ENCODE measurements at places on chromosomes 1 and 21.
A peak's percentile ranks its signal among the peaks of the same experiment; 100 is the strongest.

- DNase-seq = no peak
Measured at GRCh38 chr21:42094811-42095210, 23.7 kb downstream of the UMODL1 start.

DNA sequence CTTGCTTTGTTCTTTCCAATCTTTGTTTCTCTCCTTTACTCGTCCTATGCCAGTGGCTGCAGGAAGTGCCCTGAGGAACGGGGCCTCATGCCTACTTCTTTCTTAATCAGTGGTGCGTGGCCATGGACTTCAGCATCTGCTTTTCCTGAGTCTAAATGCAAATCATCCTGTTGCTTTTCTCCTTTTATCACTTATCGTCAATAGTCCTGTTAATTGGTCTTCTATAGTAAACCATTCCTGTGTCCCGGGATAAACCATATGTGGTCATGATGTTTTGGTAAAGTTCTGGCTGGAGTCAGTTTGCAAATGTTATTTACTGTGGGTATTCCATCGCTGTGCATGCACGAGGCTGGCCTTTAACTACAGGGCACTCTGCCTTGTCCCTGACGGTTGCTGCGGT is 47.5 kb downstream of the AGPAT3 start:
- no peak for DNase-seq

DNA sequence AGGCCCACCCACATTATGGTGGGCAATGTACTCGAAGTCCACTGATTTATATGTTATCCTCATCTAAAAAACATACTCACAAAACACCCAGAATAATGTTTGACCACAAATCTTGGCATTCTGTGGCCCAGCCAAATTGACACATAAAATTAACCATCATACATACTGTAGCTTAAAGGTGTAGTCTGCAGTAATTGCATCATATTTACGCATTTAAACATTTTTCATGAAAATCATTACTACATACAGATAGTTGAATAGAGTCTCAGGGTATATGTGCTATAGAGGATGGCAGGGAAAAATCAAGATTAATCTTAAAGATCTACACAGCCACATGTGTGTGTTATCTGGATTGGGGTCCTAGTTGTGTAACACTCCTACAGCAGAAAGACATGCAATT is 14.5 kb downstream of the ZNF697 start:
- DNase-seq = no peak

- DNase-seq = no peak
Measured at GRCh38 chr1:16484501-16484835, 29.6 kb downstream of the RNU1-1 start.

DNA sequence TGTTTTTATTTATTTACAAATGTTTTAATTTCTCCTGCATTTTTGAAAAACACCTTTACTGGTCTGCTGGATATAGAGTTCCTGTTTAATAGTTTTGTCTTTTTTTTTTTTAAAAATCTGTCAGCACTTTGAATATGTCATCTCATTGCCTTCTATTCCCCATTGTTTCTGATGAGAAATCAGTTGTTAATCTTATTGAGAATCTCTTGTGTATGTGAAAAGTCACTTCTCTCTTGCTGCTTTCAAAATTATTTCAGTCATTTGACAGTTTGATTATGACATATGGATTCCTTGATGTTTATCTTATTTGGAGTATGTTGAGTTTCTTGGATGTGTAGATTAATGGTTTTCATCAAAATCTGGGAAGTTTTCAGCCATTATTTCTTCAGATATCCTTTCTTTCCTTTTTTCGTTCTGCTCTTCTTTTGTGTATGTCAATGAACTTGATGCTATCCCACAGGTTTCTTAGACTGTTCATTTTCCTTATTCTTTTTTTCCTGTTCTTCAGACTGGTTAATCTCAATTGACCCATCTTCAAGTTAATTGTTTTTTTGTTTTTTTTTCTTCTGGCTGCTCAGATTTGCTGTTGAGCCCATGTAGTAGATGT is 51.2 kb upstream of the CCDC190 start:
- no peak for DNase-seq

DNA sequence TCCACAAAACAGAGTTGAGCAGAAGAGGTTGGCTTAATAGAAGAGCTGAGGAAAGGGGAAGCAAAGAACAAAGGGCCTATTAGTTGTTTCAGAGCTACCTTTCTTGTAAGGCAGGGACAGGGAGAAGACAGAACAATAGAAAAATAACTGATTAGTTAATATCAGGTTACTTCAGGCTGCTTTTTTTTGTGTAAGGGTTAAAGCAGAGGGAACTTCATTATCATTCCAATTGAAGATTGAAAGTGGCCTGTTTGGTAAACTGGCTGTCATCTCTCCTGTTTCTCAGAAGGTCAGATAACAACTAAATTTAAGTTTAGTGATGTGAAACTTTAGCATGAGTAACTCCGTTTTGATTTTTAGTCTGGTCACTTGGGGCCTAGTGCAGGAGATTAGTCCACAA is 22.3 kb downstream of the CDC42 start:
- DNase-seq = no peak

- no peak for DNase-seq
Measured at GRCh38 chr1:205700865-205701401, 20.6 kb upstream of the SLC45A3 start.

DNA sequence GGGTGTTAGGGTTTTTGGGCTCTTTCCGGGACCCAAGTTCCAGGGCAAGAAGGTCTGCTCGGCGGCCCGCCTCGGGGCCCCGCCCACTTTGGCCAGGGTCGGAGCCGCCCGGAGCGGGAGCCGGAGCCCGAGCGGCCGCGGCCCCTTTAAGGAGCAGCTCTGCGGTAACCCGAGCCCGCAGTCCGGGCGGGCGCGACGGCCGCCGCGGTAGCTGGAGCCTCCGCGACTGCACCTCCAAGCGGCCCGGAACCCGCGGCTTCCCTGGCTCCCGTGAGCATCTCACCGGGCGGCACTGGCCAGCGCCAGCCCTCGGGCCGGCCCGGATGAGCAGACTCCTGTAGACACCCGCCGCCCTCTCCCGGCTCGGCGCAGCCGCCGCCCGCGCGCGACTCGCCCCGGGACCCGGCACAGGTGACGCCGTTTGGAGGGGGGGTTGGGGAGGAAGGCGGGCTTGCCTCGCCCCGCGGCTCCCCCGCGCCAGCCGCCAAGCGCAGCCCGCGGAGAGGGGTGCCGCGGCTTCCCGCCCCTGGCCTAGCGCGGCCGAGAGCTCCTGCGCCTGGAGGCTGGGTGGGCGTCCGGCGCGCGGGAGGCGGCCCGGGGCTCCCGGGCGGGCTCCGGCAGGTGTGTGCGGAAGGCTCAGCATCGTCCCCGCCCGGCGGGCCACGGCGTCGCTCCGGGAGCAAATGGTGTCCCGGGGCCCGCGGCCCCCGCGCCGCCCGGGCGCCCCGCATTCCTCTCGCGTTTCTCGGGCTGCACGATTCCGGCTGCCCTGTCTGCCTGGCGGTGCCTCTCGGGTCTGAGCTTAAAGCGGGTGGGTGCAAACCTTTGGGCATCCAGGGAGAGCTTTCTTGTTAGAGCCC is at the start of gene TLCD4:
TSS of gene TLCD4 (plus strand) at position 149 of the 860 bp plus-strand sequence. CDS start 26,547 bp downstream, outside the sequence.
- peak; percentile 51 for DNase-seq

GRCh38 chr1:225517697-225518096 is 89.9 kb upstream of the LBR start:
- DNase-seq = no peak

GRCh38 chr1:163227126-163227525 is 24.4 kb upstream of the RGS5 start:
- no peak for DNase-seq

DNA sequence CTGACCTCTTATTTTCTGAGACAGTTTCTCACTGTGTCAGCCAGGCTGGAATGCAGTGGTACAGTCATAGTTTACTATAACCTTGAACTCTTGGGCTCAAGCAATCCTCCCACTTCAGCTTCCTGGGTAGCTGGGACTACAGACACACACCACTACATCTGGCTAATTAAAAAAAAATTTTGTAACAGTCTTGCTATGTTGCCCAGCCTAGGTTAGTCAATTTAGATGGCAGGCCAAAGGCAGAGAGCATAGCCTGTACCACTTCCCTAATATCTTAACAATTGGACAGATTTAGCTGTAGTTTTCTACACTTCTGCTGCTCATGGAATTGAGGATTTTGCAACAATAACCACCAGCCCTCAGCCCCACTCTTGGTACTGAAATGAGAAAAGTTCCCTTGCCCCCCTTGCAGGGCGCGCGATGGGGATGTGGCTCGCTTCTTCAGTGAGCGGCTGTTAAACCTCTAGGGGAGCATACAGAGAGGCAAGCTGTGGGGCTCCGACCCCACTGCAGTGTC is 34.9 kb upstream of the PTGFRN start:
- no peak for DNase-seq

DNA sequence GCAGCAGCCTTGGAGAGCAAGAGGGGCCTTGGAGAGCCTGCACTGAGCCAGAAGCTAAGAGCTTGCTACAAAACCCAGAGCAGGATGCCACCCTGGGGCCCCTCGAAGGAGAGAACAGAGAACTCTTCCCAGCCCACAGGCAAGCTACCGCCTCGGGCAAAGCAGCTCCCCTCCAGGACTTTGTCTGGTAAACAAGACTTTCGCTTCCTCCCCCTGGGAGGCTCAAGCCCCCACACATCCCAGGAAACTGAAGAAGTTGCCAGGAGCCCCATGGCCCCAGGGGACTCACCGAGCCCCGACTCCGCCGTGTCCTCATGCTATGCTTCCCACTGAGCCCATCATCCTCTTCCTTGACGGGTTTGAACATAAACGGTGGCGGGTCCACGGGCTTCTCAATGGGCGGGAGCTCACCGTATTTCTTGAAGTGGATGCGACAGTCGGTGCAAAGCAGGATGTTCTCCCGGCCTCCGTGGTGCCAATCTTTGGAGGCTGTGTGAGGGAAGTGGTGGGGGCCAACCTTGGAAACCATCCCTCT is 45.9 kb downstream of the SLC45A1 start:
- DNase-seq = no peak

DNA sequence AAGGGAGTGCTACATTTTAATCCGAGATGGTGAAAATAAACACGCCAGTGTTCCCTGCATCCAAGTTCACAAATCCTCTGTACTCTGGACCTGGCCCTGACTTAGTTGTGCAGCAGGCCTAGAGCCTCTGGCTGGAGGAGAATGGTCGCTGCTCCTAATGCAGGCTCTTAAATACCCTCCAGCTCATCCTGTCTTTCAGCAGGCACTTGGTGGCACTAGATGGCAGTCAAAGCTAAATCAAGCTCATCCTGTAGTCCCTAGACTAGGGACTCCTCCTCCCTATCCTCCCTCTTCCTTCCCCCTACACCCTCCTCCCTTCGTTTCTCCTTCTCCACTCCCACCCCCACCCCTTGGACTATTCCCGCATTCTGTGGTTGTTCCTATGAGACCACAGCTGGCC is 41.6 kb upstream of the MTR start:
- DNase-seq = no peak

DNA sequence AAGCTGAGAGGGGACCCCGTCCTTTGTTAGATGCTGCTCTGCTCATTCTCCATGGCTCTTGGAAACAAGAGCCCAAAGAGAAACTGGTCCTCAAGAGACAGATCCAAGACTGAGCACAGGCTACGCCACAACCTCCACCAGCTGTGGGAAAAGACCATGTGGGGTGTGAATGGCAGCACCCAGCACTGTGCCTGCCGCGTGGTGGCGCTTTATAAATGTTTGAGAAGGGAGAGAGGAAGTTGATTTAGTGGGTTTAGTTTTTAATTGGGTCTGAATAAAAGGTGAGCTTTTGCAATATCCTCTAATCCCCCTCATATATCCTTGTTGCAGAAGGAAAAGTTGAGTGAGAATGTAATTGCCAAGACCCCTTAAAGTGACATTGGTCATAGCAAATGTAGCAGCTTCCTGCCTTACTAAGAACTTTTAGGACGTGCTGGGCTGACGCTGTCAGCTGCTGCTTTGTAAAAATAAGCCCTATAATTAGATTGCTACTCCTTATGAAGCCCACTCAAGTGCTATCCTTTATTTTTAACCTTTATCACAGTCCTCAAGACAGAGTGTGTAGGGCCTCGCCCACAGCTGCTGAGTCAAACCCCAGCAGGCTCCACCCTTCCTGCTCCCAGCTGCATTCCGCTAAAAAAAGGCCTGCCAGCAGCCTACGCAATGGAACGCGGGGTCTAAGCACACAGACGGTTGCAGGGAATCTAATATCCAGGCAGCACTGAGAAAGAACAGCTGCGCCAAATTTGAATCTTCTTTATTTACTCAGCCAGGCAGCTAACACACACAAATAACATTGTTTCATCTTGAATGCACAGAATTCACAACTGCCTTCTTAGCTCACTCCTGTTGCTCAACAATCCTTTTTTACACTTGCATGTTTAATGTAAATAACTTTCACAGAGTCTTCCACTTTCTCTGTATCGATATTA is 47.4 kb upstream of the PRDX6 start:
- DNase-seq = peak; percentile 62

DNA sequence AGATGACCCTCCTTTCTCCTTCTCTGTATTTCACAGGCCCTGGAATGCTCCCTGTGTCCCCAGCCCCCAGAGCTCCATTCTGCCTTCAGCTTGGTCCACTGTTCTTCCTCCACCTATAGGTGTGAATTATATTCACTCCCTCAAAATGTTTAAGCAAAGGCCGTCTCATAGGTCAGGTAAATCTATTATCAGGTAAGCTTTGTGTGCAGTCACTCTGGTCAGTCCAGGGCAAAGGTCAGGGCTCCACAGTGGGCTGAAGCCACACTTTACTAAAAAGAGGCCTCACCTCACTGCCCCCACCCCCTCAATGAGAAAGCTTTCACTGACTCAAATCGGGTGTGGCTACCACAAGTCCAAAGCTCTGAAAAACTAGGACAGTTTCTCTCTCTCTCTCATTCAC is 65.9 kb downstream of the DNTTIP2 start:
- no peak for DNase-seq

GRCh38 chr1:84912726-84913554 is 19.9 kb upstream of the LPAR3 start:
- DNase-seq = no peak

- DNase-seq = no peak
Measured at GRCh38 chr1:60762911-60763310, 319.4 kb upstream of the NFIA start.

GRCh38 chr1:199264911-199265310 is 626.1 kb downstream of the PTPRC start:
- DNase-seq = no peak

DNA sequence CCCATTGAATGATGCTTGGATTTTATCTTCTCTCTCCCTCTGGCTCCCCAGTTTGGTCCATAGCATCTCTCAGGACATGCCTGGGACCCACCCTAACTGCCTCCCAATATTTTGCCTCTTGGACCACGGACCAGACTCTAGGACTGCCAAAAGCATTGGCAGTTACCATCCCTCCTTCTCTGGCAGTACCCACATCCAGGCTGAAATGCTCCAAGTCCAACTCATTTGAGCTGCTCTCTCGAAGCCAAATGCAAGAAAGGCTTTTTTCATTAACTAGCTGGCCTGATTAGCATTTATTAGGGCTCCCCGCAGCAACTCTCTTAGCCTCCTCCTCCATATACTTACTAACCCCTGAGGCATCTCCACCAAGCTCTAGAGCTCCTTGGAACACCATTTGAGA is 140.0 kb upstream of the GRIK3 start:
- DNase-seq = no peak

GRCh38 chr1:108511764-108512163 is 48.1 kb upstream of the EEIG2 start:
- no peak for DNase-seq
